Epithelial cell of proximal tubule (primary cell): ENCODE measurements at places on chromosomes 12 and 14. TPM values are rescaled to one million over a fixed set of nuclear protein-coding genes. Genes with fewer than 3 reads are reported as not detected.

The NKX2-1 gene
- total RNA-seq: not detected in 2 replicates

The HELB gene
- total RNA-seq: 2.0 TPM in 2 replicates

DNA sequence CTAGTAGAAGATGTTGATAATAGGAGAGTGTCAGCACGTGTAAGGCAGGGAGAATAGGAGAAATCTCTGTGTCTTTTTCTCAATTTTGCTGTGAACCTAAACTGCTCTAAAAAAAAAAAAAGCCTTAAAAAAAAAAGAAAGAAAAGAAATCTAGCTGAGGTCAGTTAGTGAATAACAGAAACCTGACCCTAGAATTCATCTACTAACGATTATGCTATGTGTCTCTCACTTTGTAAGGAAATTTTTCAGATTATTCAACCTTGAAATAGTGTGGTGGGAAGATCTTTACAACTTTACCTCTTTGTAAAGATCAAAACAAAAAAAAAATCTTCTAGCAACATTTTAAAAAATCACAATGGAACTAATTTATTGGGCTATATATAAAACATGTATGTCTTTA, 995.7 kb downstream of the GALC start:
- no peak for DNase-seq

- no peak for DNase-seq
These were observed 94.2 kb upstream of the CNTN1 start for GRCh38 chr12:40598073-40598472.

- DNase-seq: no peak
These were observed 18.5 kb upstream of the P2RX7 start for GRCh38 chr12:121114019-121114639.

GRCh38 chr12:94686834-94687628, 36.7 kb upstream of the TMCC3 start:
- DNase-seq: no peak

DNA sequence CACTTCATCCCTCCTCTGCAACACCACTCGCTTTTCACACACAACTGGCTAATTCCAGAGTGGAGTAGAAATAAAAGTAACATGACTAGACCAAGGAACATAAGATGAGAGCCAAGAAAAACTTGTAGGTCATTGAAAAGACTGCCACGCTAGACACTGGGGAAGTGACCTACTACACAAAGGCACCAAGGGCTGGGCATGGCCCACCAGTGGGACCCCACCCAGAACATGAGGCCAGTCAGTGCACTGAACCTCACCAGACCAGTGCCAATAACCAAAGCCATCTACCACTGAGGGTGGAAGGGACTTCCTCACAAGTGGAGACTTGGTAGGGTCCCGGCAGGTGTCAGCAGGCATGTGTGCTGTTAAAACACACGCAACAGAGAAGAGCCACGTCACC, 19.7 kb downstream of the FBLN5 start:
- no peak for DNase-seq

GRCh38 chr12:4285070-4285469, 11.5 kb downstream of the CCND2 start:
- no peak for DNase-seq
